ENCODE measurements at places on chromosomes 6 and 20.

GRCh38 chr6:63634630-63635029 is 972 bp upstream of the PHF3 start:
- DNase-seq = no peak

- DNase-seq = no peak
These were observed 40.3 kb upstream of the IRF4 start for GRCh38 chr6:351011-351866.

DNA sequence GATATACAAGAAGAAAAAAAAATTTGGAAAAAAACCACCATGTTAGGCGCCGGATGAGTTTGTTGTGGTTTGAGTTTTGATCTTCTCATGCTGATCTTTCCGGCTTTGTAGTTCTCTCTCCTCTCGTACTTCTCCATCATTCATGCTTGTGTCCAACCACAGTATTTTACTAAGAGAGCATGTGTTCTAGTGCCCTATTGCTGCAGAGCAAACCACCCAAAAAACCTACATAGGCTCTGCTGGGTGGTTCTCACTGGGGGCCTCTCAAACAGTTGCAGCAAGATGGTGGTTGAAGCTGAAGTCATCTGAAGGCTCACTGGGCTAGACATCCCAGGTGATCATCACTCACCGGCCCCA is 404.2 kb downstream of the PLCB1 start:
- no peak for DNase-seq

DNA sequence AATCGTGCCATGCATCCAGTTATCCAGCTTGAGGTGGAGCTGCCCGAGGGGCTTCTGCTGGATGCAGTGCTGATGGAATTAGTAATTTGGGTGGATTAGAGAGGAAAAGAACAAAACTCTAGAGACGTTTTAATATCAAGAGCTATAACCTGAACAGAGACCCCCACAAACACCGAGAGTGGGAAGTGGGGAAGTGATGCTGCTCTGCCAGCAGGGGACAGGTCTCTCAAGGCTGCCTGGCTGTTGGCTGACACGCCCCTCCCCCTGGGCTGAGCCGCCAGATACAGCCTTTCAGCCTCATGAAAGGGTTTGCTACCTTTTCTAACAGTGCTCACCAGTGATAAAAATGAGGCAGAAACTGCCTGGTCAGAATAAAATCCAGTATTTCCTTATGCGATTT is 9.6 kb downstream of the LEMD2 start:
- no peak for DNase-seq

GRCh38 chr6:7542874-7543624 is 1.6 kb downstream of the DSP start:
- DNase-seq = no peak

DNA sequence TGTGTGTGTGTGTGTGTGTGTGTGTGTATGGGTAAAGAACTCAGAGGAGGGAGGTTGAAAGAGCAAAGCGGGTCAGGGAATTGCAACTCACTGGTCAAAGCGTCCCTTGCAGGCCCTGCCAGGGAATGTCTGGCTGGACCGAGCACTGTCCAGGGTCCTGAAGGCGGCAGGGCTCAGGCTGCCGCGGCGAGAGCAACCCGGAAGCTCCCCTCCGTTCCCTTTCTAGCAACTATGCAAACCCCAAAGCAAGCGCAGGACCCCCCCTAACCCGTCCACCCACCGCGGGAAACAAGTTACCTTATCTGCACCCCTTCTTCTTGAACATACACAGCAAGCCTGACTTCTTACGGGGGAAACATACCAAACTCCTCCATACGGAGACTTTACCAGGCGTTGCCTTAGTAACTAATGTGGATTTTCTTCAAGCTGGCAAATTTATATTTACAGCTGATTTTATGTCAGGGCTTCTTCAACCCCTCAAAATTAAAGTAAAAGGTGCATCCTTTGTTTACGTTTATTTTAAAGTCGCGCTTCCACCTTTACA is 538 bp upstream of the GRM1 start:
- DNase-seq = no peak

DNA sequence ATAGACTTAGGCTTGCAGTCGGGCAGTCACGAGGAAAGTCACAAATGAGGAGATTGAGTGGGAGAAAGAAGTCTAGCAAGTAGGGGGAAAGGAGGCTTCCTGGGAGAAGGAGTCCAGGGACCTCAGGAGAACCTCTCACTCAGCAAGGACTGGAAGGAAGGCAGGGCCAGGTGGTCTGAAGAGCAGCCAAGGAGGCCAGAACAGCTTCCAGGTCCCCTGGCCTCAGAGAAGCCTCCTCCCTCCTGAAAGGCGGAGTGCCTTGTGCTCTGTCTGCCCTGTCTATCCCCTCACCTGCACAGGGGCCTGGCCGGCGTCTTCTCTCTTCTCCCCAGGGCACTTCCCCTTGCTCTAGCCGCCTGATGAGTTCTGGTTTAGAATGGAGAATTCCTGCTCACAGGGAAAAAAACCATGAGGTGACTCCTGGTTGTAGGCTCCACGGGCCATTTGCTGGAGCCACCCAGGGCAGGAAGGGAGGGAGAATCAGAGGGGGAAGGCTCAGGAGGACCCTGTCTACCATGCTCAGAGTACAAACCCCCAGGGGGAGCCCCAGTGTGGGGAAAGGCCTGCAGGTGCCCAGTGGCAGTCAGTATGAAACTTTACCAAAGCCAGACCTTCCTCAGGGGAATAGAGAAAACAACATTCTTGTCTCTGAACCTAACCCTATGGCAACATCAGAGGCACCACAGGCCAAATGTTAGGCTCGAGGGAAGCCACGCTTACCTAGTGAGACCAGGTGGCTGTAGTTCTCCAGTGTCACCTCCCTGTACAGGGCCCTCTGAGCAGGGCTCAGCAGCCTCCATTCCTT is 11.2 kb downstream of the ZNF337 start:
- no peak for DNase-seq

DNA sequence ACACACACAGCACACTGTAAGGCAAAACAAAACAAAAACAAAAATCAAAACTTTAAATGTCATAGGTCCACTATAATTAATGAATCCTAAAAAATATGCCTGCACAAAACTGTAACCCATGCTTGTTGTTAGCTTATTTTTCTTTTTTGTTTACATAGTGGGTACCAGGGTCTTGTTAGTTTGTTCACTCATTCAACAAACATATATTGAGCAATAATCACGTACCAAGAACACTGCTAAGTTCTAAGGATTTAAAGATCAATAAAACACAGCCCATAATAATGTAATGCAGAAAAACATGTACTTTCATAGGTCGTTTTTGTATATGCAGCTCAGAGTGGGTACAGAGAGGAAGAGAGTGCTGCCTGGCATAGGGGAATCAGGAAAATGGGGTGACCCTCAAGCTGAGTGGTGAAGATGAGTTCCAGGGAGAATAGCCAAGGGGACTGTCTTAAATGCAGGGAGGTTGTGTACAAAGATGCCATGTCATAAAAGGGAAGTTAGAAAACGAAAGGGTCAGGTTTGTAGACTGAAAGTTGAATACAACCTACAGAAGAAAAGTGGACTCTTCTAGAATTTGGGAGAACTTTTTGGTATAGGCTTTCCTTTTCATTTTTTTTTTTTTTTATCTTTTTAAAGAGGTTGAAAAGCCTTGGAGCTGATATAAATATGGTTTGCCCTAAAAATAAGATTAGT is 113.3 kb upstream of the TBX18 start:
- DNase-seq = no peak

GRCh38 chr6:70111737-70112136 is 191.1 kb downstream of the COL9A1 start:
- DNase-seq = no peak

GRCh38 chr6:9420316-9421015 is 985.1 kb upstream of the SLC35B3 start:
- DNase-seq = no peak

DNA sequence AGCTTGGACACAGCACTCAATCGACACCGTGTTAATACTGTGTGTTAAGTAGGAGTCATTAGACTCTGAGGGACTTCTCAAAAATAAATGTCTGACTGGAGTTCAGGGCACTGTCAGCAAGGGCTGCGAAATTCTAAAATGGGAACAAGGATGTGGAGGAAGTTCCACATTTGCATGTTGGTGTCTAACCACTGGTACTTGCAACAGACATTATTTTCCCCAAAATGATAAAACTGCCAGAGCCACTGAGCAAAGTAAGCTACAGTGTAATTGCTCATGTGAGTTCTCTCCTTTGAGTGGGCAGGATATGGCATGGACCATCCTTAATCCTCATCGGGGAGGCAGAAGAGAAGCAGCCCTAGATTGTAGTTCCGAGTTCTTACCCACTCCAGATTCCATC is 215.9 kb downstream of the SLC24A3 start:
- DNase-seq = no peak

DNA sequence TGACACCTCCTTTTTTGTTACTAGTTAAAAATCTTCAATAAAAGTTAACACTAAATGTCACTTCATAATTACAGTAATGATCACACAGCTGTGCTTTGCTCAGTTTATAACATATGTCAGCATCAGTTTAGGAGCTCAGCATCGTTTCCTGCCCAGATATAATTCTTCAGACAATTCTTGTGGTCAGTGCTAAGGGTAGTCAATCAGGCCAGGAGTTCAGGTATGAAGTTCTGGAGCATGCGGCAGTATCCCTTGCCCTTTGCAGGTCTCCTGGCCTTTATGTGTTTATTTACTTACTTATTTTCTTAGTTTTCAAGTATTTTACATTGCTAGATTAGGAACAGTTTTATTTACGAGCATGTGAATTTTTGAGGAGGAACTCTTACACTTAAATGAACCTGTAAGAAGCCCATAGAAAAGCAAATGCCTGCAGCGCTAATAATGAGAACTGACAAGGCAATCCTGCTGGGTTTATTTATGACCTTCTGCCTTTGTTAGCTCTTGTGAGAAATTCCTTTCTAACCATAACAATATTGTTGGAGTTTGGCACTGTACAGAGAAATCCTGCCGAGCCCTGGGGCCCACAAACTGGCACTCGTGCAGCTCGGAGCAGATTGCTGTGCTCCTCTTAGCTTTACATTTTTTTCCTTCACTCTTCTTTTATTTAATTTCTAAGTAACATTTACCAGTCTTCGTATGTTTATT is 252.8 kb downstream of the TMEM242 start:
- DNase-seq = no peak

DNA sequence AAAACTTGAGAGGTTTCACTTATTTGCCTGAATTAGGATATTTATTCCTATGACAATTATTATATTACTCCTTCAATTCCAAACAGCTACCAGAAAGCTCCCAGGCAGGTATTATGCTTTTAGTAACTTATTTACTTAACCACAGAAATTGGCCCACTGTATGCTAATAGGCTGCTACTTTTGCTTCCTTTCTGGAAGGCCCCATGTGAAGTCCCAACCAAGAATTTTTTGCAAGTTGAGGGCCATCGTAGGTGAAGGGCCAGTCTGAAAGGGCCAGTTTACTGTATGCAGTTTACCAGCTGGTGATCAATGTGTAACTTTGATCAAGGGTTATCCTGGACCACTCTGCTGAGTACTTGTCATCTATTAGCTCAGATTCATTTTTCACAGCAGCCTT is 45.0 kb downstream of the EDN1 start:
- DNase-seq = no peak

DNA sequence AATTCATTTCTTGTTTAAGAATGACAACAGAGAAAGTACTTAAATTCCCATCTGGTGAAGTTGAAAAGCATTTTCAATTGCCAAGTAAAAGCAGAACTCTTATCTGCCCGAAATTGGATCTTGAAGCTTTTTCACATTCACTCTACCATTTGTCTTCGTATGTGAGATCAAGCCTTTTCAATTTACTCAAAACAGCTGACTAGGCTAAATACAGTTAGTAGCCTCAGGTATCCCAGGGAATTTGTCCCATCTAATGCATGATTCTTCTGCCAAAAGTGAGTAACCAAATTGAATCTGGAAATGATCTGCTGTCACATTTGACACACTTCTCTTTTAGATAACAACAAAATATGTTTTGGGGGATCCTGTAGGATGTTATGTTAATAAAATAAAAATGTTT is 596.8 kb upstream of the HS3ST5 start:
- no peak for DNase-seq

- no peak for DNase-seq
These were observed 13.5 kb upstream of the MOXD1 start for GRCh38 chr6:132414761-132415160.

DNA sequence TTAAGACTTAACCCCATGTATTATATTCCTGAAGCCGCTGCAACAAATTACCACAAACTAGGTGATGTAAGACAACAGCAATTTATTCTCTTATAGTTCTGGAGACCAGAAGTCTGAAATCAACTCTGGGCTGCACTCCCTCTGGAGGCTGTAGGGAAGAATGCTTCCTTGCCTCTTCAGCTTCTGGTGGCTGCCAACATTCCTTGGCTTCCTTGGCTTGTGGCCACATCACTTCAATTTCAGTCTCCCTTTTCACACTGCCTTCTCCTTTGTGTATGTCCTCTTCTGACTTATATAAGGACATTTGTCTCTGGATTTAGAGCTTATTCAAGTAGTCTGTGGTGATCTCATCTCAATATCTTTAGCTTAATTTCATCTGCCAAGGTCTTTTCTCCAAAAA is 141.6 kb downstream of the DHX35 start:
- no peak for DNase-seq

All from CD4-positive, alpha-beta T cell treated with Interferon alpha-2 for 1 hour (primary cell).